ENCODE measurements at places on chromosomes 6 and 20. TPM values are rescaled to one million over a fixed set of nuclear protein-coding genes. Genes with fewer than 3 reads are reported as not detected.

Gene AVP
- total RNA-seq: not detected

Gene TRIM31
- not detected for total RNA-seq

Gene MOCS3
- total RNA-seq: 8.1 TPM

Gene C6orf58
- total RNA-seq: not detected

Gene OPRM1
- total RNA-seq: not detected

Gene PDE10A
- total RNA-seq: not detected

Gene CD83
- total RNA-seq: 56.2 TPM

Gene EMILIN3
- total RNA-seq: not detected

Gene FOXP4
- 22.3 TPM for total RNA-seq

Gene GTPBP2
- 44.2 TPM for total RNA-seq

Gene ZBTB12
- total RNA-seq: 4.3 TPM

Gene MDFI
- total RNA-seq: not detected

Gene EPPIN
- total RNA-seq: not detected

Gene COL12A1
- not detected for total RNA-seq

Gene HMGA1
- 506 TPM for total RNA-seq

Gene OR12D3
- total RNA-seq: not detected

DNA sequence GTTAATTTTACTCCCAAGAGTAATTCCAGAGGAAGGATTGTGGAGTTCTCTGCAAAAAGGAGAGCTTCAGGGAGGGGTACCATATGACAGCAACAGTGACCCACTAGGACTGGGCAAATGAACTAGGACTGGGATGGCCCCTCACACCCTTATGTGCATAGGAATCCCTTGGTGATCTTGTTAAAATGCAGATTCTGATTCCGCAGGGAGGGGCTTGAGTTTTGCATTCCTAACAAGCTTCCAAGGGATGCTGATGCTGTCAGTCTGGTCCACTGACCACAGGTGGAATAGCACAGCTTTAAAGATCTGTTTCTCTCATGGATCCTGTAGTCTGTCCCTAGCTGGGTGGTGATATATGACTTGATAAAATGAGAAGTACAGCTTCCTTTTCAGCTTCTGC is 6.3 kb upstream of the FOXA2 start:
- DNase-seq: no peak

GRCh38 chr20:34999021-34999451 is 43.4 kb downstream of the MYH7B start:
- DNase-seq: no peak

GRCh38 chr6:143449714-143450452 is 612 bp downstream of the ADAT2 start:
- DNase-seq: peak; percentile 49

GRCh38 chr6:130322673-130323268 is 43.0 kb upstream of the TMEM200A start:
- DNase-seq: peak; percentile 75

DNA sequence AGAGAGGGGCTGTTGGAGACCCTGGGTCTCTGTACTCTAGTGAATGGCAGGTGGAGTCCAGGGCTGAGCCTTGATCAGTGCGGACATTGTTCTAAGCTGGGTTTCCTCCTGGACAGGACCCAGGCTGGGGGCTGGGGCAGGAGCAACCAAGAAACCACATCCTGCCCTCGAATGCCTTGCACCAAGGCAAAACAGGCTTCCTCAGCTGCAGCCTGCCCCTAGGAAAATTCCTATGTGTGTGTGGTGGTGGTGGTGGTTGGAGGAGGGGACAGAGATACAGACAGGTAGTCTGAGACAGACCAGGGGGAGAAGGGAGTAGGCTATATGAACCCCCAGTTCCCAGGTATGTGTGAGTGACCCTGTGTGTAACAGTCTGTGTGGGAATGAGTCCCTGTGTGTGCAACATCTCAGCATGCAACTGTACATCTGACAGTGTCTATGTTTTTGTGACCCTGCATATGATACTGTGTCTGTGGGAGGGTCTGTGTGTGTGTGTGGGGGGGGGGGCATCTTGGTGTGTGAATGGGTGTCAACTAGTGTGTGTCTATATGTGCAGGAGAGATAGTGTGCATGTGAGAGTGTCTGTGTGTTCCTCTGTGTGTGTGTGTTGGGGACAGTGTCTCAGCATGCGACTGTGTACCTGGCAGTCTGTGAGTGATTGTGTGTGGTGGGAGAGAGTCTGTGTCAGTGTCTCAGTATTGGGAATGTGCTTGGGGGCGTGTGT is 3.0 kb downstream of the GLP1R start:
- no peak for DNase-seq

DNA sequence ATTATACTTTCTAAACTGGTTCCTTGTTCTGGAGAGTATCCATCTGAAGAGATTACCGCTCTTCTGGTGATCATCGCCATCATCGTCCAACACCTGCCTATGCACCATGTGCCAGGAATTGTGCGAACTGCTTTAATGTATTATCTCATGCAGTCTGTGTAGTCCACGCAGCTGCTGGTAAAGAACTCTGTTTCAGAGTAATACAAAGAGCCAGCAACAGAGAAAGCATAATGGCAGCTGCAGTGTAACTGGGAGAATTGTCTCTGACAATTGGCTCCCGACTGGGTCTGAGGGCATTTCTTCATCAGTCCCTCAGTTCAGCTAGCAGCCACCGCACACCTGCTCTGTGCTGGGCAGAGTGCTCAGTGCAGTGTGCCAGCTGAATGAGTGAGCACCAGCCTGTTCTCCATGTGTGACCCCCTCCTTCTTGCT is 383.4 kb downstream of the GRIK2 start:
- no peak for DNase-seq

DNA sequence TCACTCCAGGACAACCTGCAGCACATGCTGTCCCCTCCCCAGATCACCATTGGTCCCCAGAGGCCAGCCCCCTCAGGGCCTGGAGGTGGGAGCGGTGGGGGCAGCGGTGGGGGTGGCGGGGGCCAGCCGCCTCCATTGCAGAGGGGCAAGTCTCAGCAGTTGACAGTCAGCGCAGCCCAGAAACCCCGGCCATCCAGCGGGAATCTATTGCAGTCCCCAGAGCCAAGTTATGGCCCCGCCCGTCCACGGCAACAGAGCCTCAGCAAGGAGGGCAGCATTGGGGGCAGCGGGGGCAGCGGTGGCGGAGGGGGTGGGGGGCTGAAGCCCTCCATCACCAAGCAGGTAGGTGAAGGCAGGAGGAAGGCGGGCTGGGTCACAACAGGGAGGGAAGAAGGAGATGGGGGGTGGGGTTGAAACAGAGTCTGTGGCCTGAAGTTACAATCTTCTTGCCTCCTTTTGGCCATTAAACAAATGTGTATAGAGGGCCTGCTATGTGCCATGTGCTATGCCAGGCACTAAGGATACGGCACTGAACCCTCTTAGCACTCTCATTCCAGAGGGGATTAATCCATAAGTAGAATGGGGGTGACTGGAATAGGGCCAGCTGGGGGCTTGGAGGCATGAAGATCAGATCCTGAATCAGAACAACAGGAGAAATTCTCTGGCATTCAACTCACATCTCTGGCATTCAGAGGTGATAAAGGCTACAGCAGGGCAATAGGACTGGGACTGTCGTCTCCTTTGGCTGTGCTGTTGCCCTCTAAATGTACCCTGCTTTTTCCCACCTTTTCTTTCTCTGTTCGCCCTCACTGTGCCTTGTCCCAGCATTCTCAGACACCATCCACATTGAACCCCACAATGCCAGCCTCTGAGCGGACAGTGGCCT is 10.5 kb upstream of the ZBTB9 start:
- peak; percentile 16 for DNase-seq

DNA sequence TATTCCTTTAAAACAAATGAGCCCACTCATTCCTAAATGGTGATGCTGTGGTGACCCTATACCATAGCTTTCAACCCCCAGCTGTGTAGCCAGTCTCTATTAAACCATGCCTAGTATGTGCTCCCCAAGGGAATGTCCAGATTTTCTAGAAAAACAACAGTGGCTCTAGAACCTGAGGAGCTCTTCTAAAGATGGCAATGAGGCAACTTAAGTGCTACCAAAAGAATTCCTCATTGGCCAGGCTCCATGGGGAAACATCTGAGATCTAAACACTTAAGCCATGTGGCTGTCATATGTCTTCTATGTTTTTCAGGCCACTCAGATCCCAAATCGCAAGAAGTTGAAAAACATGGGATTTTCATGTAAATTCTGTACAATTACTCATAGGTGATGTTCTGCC is 191.0 kb downstream of the TPBG start:
- no peak for DNase-seq

- no peak for DNase-seq
Observed at GRCh38 chr20:45404438-45404837, 3.7 kb upstream of the DBNDD2 start.

GRCh38 chr20:38212806-38213606 is 47.5 kb downstream of the KIAA1755 start:
- no peak for DNase-seq

DNA sequence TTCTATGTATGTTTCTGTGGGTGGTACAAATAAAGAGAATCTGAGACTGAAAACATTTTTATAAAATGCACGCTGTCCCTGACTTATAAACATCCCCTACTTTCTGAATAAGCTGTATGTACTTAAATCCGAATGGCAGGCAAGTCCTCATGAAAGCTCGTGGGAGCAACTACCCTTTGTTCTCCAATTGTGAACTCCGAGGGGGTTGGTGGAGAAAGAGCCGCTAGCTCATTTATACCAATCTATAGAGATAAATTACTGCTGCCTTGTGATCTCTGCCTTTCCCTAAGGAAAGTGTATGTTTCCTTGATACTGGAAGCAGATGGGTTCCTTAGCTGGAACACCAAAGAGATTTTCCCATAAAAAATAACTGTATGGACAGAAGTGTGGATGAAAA is 84.5 kb downstream of the GJA10 start:
- no peak for DNase-seq

DNA sequence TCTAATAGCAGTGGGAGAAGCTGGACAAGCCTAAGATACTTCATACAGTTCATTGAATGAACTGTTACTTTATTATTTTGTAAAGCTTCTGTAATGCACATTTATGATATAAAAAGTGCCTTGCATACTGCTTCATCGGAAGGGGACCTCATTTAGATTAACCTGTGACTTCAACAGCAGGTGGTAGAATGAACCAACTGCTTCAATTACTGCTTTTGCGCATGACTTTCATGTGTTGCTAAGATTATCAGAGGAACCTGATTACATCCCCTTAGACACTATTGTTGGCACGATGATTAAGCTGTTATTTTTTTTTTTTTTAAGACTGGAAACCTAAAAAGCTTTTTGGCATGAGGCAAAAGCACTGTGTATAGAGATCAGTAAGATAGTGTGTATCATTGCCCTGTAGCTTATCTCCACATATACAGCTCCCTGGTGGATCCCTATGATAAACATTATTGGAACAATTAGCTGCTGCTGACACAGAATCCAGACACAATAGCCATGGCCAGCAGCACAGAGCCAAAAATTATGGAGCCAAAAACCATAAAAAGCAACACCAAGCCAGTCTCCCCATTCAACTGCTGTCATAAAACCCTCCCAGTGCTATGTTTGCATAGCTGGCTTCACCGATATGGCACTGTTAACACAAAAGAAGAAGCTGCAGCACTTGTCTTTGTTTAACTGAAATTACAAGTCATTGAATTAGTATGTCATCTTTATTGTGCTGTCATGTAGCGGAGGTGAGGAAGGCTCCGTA is 731.6 kb upstream of the MMS22L start:
- DNase-seq: no peak

DNA sequence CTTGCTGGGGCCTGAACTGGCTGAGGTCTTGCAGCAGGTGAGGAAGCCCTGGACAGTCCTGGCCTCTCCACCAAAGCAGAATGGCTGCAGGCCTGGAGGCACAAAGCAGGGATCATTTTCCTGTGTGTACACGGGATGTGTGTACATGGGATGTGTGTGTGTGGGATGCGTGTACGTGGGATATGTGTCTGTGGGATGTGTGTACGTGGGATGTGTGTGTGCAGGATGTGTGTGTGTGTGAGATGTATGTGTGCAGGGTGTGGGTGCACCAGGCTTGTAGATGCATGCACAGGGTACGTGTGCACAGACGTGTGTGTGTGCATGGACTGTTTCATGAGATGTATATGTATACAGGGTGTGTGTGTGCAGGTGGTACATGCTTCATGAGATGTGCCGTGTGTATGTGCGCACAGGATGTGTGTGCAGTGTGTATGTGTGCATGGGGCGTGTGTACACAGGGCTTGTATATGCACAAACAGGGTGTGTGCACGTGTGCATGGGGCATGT is 7.9 kb upstream of the CHRNA4 start:
- no peak for DNase-seq

- DNase-seq: no peak
Observed at GRCh38 chr6:34688956-34689355, 7.6 kb downstream of the ILRUN start.

DNA sequence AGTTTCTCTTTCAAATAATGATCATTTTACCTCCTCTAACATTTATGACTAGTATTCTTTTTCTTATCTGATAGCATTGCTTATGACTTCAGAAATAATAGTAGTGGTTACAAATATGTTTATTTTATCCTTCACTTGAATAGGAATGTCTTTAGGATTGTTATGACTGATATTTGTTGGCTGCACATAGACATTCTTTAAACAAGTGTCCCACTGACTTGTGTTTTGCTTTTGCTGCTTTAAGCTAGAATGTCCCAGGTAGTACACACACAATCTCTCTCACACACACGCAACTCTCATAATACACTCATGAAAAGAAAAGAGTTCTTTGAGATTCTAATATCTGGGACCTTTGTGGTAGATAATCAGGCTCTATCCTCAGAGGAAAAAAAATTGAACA is 21.6 kb downstream of the KIAA1586 start:
- DNase-seq: no peak

DNA sequence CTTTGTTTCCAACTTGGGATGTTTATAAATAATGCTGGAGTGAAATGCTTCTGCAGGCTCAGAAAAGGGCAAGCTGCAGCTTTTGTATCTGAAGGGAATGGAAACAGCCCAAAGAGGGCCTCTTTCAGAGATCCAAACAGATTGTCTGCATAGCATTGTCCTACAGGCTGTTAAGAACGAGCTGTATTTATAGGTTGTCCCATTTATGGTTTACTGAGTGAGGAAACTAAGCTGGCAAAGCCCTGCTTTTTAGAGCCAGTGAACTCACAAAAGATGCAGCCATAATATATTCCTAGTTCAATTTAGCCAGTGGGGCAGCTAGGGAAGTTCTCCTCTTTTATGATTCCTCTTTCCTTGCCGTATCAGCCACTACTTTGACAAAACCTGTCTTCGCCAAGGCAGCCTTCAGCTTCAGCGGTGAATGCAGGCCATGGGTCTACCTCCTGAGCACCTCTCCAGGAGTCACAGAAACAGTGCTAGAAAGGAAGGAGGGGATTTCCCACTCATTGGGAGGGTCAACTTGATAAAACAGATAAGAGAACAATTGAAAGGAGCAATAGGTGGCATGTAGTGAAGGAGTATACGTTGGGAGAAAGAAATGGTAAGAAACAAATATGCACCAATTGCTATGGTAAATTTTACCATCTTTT is 15.0 kb downstream of the KIAA0319 start:
- no peak for DNase-seq

- no peak for DNase-seq
Observed at GRCh38 chr6:111418971-111419693, 63.9 kb downstream of the REV3L start.
